Activated CD4-positive, CD25-positive, alpha-beta regulatory T cell treated with anti-CD3 and anti-CD28 coated beads, Interleukin-2, amount 50 U/mL, for 72 hours (primary cell): ENCODE measurements at places on chromosomes 7 and 10.

DNA sequence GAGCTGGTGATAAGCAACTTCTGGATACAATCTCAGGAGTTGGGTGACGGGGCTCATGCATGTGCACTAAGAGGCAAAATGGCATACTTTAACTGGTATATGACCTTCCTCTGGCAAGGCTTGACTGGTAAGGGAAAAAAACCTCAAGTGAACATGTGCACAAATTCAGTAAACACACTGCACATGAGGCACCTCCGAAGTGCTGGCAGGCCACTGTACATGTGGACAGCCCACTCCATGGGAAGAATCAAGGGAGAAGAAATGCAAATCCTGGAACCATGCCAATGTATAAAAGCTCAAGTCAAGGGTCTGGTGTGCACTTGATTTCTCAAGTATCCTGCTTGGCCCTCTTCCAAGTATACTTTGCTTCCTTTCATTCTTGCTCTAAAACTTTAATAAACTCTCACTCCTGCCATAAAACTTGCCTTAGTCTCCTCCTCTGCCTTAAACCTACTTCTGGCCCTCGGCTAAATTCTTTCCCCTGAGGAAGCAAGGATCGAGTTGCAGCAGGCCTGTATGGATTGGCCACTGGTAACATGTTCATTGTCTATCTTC lies 167.2 kb downstream of the RAMP3 start:
- no peak for DNase-seq

DNA sequence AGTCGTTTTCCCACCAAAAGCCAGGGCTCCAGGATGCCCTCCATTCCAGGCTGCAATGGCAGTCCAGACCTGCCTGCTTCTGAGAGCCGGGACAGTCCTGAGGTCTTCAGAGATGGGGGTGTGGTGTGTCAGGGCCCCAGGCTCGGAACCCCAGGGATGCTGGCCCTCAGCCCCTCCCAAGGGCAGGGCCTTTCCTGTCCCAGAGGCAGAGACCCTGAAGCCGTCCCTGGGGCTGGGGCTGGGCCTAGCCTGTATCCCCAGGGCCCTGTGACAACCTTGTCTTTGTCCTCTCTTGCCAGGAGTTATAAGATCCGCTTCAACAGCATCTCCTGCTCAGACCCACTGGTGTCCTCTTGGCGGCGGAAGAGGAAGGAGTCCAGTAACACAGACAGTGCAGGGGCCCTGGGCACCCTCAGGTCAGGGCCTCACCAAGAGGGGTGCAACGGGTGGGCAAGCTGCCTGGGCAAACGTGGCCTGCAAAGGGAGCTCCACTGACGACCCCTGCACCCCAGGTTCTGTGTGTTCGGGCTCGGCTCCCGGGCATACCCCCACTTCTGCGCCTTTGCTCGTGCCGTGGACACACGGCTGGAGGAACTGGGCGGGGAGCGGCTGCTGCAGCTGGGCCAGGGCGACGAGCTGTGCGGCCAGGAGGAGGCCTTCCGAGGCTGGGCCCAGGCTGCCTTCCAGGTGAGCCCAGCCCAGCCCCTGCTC lies 15.9 kb downstream of the NOS3 start:
- DNase-seq, result no peak

DNA sequence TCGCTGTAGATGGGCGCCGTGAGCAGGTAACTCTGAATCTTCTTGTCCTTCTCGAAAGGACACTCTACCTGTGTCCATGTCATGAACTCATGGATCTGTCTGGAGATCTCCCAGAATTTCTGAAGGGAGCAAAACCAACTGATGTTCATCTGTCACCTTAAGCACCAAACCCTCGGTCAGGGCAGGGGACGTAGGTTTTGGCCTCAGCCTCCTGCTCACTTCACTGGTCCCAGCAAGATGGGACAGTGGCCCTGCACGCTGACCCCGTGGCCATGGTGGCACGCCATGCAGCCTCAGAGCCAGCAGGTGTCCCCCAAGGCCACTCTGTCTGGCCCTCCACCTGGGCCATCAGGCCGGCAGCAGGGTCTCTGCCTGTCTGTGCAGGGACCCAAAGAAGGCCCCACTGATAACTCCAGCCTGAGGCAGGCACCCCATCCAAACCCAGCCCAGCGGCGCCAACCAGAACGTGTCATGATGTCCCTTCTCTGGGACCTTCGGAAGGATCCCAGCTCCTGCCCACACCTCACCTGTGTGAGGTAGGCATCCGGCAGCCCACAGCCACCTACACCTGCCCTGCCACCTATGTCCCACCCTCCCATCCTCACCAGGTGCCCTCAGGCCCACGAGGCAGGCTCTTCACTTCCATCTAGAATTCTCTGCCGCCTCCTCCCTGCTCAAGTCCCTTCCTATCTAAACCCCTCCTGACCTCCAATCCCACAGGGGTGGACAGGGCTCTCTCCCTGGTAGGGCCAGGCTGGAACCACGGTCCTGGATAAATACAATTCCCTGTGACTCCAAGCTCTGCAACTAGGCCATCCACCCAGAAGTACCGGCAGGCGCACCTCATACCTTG lies 59.0 kb downstream of the CSGALNACT2 start:
- DNase-seq, result no peak

DNA sequence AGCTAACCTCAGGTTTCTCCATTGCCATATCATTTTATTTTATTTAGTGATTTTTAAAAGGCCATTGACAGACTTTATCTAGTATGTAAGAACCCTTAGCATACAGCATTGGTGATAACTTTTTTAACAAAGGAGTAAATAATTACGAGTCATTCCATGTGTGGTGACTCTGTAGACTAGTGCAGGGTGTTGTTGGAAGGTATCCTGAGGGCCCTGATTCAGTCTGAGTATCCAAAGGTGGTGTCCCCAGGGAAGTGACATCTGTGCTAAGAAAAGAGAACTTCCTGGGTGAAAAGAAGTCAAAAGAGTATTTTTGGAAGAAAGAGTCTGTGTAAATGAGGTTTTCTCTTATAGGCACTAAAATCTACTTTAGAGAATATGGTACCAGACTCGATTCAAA lies 308.4 kb downstream of the C7orf25 start:
- DNase-seq, result no peak
